ENCODE measurements at places on chromosomes 13 and 19. TPM values are rescaled to one million over a fixed set of nuclear protein-coding genes. Genes with fewer than 3 reads are reported as not detected.
A peak's percentile ranks its signal among the peaks of the same experiment; 100 is the strongest.

- DNase-seq, result peak; percentile 7
These were observed 51.3 kb downstream of the ERICH6B start for GRCh38 chr13:45564133-45564776.

FFAR1 gene
- total RNA-seq, result not detected

GRCh38 chr13:66984241-66984640 lies 245.9 kb downstream of the PCDH9 start:
- no peak for DNase-seq

- no peak for DNase-seq
These were observed 707.5 kb downstream of the SLITRK6 start for GRCh38 chr13:85091631-85092234.

DNA sequence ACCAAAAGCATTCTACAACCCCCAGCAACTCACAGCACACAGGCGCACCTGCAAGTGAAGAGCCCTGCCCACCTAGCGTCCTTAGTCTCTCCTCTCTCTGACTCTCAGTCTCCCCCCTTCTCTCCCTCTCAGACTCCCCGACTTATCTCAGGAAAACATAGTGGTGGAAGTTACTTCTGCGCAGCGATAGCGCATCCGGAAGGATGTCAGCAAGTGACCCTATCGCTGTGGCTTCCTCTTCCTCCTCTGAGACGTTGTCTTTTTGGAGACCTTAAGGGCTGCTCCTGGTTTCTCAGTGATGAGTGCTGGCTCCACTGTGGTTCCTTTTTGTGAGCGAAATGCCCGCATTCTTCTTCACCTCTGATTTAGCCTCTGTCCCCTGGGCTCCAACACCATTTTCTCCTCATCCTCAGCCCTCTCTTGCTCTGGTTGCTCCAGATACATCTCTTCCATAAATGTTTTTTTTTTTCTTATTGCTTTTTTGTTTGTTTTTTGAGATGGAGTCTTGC lies 1.4 kb upstream of the YIF1B start:
- peak; percentile 66 for DNase-seq

TEX101 gene
- total RNA-seq, result not detected

CYP4F3 gene
- not detected for total RNA-seq

DNA sequence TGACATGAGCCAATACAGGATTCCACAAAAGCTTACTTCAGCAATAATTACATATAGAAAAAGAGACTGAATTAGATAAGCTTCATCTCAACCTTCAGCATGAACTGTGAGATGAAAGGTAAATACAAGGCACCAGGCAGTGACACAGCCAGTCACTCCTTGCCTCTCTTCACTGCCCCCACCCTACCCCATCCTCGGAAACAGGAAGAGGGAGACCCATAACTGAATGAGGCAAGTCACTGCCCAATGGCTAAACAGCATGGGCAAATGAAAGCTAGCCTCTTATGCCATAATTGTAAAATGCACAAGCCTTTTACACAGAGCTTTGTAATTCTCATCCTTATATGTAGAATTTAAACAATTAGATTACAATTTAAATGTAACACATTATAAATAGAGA lies 1.7 kb downstream of the ZNF160 start:
- DNase-seq, result no peak

DNA sequence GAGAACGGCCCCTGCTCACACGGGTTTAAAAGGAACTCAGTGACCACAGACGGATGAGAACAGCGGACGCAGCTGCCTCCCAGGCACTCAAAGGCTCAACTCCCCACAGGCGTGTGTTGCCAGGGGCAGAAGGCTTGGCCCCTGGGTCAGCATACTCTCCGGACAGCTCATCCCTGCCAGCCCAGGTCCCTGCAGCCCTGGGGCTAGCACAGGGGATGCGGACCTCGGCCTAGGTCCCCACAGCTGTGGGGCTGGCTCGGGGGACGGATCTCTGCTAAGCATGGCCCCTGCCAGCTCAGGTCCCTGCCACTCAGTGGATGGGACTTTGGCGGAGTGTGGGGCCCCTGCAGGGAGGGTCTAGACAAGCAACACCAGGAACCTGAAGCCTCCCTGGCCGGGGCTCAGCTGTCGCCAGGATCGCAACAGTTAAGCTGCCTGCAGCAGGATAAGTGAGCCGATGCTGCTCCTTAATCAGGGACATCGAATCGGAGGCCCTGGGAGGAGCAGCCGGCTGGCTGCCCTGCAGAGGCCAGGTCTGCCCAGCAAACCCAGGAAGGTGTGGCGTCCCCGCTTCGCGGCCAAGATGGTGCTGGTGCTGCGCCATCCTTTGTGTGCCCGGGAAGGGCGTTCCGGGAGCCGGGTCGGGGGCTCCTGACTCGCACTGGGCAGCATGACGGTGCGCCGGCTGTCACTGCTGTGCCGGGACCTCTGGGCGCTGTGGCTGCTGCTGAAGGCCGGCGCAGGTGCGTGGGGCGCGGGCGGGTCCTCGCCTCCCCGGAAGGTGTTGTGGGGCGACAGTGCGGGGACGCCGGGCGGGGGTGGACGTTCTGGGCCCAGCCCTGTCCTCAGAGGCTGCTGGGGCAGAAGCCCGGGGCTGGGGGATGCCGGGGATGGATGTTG lies 32.5 kb downstream of the MCF2L start:
- DNase-seq, result no peak

DNA sequence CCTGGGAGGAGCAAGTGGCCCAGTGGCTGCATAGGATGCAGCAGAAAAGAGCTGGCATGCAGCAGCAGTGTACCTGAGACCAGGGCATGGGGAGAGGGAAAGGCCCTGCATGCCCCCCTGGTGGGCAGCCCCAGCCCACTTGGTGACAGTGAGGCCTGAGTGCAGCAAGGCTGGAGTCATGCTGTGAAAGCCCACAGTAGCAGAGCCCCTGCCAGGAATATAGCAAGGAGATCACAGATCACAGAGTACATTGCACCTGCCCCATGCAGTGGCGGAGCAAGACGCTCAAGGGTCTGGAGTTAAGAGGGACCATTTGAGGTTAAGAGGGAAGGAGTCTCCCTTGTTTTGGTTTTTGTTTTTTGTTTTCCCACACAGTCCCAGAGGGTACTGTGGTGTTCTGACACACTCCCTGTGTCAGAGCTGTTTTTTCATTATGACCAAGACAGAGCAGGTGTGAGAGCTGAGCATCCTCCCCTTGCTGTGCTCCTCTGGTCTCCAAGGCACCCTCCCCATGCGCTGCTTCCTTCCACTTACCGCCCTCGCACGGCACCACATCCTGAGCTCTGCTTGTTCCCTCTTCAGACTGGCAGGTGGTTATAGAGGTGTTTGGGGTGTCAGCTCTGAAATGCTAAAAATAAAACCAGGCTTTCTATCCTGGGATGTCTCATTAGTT lies 85.0 kb upstream of the UBL3 start:
- DNase-seq, result no peak

GRCh38 chr13:109748677-109749076 lies 37.7 kb downstream of the IRS2 start:
- no peak for DNase-seq

DLEU7 gene
- not detected for total RNA-seq

DNA sequence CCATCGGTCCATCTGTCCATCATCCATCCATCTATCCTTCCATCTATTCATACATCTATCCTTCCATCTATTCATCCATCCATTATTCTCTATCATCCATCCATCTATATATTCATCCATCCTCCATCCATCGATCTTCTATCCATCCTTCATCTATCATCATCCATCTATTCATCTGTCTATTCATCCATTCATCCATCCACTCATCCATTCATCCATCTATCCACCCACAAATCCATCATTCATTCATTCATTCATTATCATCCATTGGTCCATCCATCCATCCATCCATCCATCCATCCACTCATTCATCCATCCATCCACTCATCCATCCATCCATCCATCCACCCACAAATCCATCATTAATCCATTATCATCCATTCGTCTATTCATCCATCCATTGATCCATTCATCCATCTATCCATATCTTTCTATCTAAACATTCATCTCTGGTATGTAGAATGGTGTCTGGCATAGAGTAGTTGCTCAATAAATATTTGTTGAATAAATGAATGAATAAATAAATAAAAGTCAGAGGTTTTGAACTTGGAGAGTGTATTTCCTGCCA lies 36.6 kb downstream of the ZNF536 start:
- DNase-seq, result no peak

ACER1 gene
- total RNA-seq, result not detected

DNA sequence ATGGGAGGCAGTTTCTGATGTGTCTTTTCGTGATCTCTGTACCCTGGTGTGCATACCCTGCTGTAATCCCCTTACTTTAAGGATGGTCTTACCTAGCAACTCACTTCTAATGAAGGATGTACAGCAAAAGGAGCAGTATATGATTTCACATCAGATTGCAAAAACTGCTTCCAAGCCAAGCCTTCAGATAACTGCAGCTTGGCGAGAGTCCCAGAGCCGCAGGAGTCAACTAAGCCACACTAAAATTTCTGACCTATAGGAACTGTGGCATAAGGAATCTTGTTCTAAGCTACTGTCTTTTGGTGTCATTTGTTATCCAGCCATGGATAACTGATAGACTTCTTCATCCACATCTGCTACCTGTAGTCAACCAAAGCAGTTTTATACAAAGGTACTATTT lies 496.7 kb downstream of the GPC6 start:
- DNase-seq, result no peak

CACNG7 gene
- total RNA-seq, result 1.3 TPM

DNA sequence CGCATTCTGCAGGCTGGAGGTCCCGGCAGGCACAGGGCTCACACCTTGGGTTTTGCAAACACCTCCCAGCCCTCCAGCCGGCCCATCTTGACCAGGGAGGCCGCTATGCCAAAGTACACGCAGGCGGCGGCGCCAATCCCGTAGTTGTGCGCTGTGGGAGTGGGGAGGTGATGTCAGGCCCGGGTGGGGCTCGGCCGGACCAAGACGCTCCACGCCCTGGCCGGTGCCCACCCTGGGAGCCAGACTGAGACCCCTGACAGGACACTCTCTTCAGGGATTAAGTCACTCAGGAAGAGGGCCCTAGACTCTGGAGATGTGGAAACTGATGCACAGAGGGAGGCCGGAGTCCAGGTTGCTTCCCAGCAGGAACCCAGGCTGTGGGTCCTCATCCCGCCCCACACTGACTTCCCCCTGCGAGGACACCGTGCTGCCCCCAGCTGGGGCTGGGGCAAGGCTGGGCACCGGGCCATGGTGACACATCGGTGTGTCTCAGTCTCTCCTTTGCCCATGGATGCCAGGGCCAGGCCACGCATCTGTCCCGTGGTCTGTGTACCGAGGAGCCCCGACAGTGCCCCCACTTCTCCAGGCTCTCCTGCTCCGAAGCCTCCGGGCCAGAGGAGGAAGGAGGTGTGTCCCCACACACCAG lies 8.8 kb downstream of the NDUFA11 start:
- DNase-seq, result no peak

- DNase-seq, result no peak
These were observed 5.2 kb upstream of the SPIB start for GRCh38 chr19:50413531-50413930.

ARGLU1 gene
- total RNA-seq, result 95.7 TPM

EDNRB gene
- 2.6 TPM for total RNA-seq

DNA sequence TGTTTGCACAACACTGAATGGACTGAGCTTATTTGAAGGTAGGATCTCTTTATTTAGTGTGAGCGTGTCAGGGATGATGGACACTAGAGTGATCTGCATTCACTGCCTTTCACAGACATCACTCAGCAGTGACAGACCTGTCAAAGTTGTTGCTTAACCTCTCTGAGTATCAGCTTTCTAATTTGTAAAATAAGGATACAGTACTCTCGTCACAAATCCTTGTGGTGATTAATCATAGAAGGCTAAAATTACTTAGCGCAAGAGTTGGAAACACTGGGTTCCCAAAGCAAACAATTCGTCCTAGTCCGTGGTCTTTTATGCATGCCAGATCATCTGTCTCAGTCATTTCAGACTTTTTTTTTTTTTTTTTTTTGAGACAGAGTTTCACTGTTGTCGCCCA lies 16.6 kb downstream of the CARD8 start:
- DNase-seq, result no peak

GRCh38 chr13:73338389-73338788 lies 279.6 kb downstream of the KLF5 start:
- no peak for DNase-seq

FPR1 gene
- not detected for total RNA-seq

ZNF69 gene
- 1.2 TPM for total RNA-seq

GRCh38 chr13:43132257-43132656 lies 108.9 kb downstream of the DNAJC15 start:
- DNase-seq, result peak; percentile 16

DNA sequence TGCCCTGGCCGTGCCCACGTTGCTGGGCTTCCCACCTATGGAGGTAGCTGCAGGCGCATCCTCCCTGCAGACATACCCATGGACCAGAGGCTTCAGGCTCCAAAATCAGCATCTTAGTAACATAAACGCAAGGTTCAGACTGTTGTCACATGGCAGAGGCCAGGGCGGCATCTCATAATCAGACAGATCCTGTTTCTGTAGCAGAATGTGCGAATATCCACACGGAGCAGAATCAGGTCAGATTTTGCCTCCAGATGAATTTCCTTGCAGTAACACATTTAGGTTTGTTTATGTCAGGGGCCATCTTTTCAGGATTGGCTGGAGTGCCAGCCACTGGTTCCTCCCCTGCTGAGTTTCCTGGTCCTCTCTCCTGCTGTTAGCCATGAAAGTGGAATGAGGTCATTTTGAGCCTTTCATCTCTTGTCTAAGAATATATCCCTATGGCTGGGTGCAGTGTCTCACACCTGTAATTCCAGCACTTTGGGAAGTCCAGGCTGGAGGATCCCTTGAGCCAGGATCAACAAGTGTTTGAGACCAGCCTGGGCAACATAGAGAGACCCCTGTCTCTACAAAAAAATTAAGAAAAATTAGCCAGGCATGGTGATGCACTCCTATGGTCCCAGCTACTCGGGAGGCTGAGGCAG lies 20.5 kb downstream of the SMARCA4 start:
- DNase-seq, result no peak

SLAIN1 gene
- total RNA-seq, result 4.3 TPM

GRCh38 chr19:18173054-18173571 lies 500 bp upstream of the IFI30 start:
- no peak for DNase-seq

MEIS3 gene
- not detected for total RNA-seq

CYP4F2 gene
- not detected for total RNA-seq

DNA sequence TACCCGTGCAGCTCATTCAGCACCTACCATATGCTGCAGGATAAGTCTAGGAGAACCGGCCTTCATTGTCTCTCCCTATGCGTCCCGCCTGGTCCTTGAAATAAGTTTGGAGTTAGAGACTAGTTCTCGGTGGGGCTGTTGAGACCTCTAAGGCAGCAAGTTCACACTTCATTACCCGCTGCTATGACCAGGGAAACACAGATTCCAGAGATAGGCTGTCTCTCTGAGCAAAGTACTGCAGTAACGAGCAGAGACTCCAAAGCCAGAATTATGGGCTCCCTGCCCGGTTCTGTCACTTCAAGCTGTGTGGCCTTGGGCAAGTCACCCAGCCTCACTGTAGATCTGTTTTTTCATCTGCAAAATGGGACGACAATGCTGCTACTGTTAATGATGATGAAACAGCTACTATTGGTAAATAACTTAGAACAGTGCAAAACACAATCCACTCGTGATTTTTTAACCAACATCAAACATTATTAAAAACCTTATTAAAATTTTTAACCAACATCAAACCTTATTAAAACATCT lies 184.1 kb downstream of the USP12 start:
- DNase-seq, result no peak

- DNase-seq, result no peak
These were observed 7.8 kb downstream of the POU2F2 start for GRCh38 chr19:42124386-42124901.

GRCh38 chr13:52925775-52926285 lies 77.4 kb upstream of the PCDH8 start:
- no peak for DNase-seq

Measured in endothelial cell of umbilical vein (primary cell).